Lung microvascular endothelial cell (primary cell): ENCODE measurements at places on chromosomes 12 and 14.

DNA sequence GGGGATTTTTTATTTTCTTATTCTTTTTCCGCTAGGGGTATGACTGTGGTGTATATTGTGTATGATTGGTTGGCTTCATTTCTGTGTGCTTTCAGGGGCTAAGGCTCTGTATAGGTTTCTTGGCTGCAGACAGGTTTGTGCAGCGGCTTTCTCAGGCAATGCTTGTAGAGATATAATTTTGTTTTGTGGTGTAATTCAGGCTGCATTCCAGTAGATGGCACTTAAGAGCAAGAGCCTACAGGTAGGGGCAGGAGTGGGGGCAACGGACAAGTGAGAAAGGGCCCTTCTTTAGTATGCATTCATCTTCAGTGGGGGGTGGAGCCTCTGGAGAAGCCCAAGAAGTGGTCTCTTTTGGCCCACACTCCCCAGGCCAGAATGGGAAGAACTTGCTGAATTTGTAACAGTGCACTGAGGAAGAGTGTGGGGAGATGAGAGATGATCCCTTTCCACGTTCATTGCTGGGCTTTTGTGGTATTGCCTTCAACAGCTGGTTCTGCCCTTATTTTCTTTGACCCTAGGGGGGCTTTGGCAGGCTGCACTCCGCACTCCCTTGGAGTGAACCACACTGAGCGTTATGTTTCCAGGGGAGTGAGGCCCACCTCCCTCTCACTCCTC is 78.6 kb downstream of the IFNG-AS1 start:
- peak; percentile 5 for DNase-seq

- DNase-seq: no peak
Observed at GRCh38 chr12:39852346-39852745, 232.7 kb upstream of the ABCD2 start.

GRCh38 chr14:55957950-55958349 is 160.3 kb upstream of the PELI2 start:
- DNase-seq: no peak

DNA sequence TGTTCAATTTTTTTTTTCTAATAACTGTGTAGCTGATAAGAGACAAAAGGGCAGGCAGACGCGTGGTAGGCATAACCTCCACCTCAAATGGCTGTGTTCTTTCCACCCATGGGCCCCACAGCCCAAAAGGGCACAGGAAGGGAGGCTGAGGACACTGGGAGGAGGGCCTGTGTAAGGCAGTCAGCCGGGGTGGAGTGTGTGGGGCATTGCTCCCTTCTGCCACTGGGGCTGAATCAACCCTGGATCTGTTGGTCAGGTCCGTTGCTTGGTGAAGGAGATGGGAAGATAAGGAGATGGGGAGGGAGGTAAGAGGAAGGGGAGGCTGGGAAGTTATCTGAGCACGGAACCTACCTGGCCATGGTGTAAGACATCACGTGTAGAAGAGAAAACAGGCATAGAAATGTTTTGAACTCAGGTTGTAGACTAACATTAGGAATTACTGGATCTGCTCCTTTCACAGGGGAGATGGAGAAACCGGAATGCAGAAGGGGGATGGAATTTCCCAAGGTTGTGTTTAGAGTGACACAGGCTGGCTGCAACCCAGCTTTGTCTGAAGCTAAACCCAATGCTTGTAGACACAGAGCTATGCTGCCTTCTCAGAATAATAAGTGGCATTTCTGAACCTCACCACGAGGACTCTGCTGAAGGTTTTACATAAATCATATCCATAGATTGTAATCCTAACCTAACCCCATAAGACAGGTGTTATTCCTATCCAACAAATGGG is 138.5 kb upstream of the NOS1 start:
- DNase-seq: no peak

GRCh38 chr14:90503582-90503981 is 106.8 kb downstream of the CALM1 start:
- DNase-seq: no peak

DNA sequence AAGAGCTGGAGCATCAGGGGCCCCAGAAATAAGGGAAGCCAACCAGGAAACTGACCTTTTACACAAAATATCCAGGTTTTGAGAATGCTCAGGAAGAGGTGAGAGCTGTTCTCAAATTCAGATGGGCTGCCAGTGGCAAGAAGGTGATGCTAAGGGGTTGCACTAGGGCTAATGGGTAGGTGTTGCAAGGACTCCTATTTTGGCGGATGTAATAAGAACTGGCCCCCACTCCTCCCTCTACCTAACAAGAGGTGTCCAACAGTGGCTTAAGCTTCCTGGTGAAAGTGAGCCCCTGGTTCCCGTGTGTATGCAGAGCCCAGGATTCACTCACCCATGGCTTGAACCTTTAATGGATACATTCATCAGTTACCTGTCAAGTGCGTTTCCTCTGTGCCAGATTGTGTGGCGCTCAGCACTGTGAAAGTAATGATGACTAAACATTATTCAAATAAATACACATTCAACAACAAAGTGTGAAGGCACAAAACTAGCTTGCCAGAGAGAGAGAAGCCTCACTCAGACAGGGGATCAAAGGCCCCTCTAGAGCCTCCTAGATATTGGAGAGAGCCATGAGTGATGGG is 705 bp upstream of the CHGA start:
- DNase-seq: no peak

GRCh38 chr12:52581066-52581465 is 7.4 kb upstream of the KRT74 start:
- no peak for DNase-seq

- peak; percentile 87 for DNase-seq
Observed at GRCh38 chr12:50174971-50175715, 8.0 kb upstream of the CERS5 start.

- DNase-seq: no peak
Observed at GRCh38 chr14:89415159-89415558, 1.9 kb downstream of the FOXN3 start.

GRCh38 chr14:91545946-91546716 is 36.0 kb upstream of the PPP4R3A start:
- DNase-seq: no peak

DNA sequence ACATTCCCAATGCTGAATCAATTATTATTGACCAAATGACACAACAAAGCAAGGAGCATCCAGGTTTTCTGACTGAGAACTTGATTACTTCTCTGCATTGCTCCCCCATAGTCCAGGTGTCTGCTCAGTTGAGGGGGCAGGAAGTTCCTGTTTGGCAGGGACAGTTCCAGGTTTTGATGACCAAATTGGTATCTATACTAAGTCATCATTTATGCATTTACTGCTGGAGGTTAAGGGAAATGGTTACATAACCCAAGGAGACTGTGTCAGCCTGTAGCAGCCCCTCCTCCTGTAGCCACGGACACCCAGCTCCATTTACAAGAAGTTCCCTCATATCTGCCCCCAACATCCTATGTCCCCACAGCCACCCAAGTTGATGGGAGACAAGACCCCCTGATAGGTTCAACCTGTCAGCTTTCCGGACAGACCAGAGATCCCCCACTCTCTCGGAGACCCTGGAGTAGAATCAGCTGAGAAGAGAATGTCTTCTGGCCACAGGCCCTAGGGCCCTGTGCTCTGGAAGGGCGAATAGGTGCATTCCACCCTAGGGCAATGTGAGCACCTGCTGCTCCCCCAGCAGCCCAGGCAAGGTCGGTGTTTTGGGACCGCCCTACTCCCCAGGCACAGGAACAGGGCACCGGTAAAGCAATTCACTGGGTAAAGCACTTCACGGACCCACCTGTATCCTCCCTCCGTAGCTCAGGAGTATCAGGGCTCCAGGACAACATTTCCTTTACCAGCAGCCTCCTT is 23.6 kb downstream of the IRF2BPL start:
- DNase-seq: no peak

- no peak for DNase-seq
Observed at GRCh38 chr14:90490720-90491050, 93.9 kb downstream of the CALM1 start.

- DNase-seq: no peak
Observed at GRCh38 chr12:9698681-9699080, 29.2 kb downstream of the CLEC2D start.

- peak; percentile 37 for DNase-seq
Observed at GRCh38 chr12:41967668-41968500, 176.8 kb downstream of the GXYLT1 start.

DNA sequence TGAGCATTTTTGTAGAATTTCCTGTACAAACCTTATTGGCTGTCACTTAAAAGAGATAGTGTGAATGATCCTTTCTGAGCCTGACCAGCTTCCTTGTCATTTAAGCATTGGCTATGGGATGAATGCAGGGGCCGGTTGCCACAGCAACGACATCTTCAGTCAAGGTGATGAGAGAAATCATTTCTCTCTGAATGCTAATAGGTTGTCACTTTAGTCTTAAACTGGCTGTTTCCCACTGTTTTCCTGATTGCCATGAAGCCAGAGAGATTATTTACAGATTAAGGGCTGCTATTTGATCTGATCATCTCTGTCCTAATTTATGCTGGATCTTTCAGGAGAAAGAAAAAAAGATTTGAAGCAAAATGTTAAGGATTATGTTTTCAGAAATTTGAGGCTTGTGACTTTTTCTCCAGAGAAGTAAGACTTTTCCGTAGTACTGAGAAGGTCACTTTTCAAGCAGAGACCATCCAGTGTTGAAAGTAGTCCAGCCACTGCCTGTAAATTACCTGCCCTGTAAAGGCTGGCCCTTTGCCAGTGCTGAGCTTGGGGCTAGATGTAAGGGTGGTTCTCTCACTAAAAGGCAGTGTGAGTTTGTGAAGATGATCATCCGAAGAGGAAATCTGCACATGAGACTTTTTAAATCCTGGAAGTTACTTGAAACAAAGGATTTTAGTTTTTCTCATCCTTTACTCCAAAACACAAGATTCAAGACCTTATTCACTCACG is 235.6 kb downstream of the DACT1 start:
- DNase-seq: no peak

DNA sequence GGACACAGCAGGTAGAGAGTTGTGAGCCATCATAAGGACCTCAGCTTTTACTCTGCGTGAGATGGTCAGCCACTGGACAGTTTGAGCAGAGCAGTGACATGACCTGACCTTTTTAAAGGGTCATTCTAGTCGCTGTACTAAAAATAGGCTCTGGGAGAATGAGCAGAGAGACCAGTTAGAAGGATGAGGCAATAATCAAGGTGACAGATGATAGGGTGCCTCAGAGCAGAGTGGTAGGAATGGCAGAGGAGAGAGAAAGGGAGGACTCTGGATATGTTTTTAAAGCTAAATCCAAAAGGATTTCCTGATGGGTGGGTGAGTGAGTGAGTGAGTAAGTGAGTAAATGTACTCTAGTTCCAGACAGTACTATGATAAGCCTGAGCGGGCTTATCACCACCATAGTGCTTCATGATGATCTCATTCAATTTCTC is 83.6 kb upstream of the ARHGAP5 start:
- no peak for DNase-seq

DNA sequence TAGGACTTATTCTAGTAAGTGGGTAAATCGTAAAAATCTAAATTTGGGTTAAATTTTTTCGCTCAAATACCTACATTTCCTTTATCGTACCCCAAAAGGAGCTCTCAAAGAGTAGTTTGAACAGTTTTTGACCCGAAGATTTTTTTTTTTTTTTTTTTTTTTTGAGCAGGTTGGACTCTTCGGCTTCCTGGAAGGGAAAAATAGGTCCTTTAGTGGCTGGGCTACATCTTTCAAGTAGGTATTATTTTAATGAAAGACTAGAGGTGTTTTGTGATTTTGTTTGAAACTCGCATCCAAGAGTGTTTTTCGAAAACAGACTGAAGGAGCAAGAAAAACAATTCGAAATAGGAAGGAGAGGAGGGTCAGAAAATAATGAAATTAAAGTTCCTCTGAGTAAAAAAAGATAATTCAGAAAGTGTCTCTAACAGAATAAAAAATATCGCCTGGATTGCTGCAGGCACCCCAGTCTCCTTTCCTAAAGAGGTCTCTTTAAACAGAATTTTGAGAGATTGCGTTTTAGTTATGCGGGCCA is 6.0 kb downstream of the CDKN1B start:
- peak; percentile 36 for DNase-seq

DNA sequence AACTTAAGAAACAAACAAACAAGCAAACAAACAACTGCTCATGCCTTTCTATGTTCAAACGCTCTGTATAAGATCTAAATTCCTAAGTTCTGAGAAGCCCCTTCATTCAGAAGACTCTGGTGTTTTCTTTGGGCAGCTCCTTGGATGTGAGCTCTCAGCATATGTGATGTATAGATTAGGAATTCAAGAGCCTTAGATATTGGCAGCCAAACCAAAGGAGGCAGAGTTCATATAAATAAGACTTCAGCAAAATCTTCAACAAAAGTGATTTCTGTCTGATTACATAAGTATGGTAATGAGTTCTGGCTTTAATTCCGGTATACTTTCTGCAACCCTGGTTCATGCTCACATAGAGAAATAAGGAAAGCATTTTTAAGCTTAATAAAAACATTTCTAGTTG is 145.6 kb downstream of the DYRK2 start:
- no peak for DNase-seq

DNA sequence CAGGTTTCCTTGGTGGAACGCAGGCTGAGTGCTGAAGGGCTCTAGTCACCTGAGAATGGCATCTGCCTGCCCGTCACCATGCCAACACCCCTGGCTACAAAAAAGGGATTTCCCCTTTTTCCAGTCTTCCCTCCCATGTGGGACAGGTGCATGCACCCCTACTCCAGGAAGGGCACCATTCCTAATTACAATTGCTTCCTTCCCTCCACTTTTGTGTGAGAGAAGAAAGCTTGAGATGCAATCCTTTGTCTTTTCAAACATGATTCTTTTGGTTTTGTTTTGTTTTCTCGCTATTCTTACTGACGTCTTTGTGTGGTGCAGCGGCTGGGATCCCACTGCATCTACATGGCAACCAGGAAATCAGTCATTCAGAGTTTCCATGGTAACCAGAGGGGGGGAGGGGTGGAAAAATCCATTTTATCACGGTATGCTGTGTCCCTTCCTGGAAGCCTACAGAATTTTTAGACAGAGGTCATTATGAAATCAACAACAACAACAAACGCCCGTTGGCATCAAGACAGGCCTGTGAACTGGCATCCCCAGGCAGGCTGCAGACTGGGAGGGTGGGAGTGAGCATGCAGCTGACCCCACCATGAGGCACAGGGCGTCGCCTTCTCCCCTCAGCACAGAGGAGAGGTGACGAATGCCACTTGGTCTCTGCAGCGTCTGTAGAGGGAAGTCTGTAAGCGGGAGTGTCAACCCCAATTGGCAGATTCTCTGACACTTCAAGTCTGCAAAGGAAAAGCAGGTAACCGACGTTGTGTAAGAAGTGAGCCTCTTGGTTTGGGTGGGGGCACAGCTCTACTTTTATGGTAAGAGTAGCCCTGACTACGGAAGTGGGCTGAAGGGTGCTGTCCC is 13.6 kb upstream of the GNG2 start:
- DNase-seq: peak; percentile 90

- DNase-seq: no peak
Observed at GRCh38 chr12:39617887-39618286, 1.7 kb downstream of the ABCD2 start.

DNA sequence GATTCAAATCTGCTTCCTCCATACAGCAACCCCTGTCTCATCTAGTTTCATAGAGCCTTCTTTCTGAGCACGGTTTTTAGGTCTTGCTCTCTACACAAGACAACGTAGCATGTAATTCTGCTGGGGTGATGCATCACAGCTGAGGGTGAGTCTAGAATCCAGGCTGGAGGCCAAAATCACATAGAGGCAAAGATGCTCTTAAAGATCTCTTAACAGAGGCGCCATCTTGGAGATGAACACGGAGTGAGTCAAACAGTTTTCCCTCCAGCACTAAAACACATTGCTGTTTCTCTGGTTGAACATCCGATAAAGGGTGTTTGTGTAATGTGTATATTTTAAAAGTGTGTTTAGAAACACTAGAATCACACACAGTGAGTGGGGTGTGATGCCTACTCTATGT is 78.9 kb downstream of the NOS1 start:
- no peak for DNase-seq

GRCh38 chr12:6612247-6612646 is 5.1 kb upstream of the CHD4 start:
- DNase-seq: no peak
